ENCODE measurements at places on chromosomes 2 and 18. TPM values are rescaled to one million over a fixed set of nuclear protein-coding genes. Genes with fewer than 3 reads are reported as not detected.

SULT1C2 gene
- total RNA-seq = 0.23 TPM

MFSD6 gene
- 51.9 TPM for total RNA-seq

UGT1A5 gene
- not detected for total RNA-seq

SULT1C4 gene
- total RNA-seq = 15.5 TPM

HRH4 gene
- 0.23 TPM for total RNA-seq

NPPC gene
- total RNA-seq = 4.4 TPM

Measured in diencephalon (tissue), 1 donor.